Amygdala (tissue), 56 donors: ENCODE measurements at places on chromosomes 4 and X.

- no peak for DNase-seq
Observed at GRCh38 chr4:67393007-67393406, 152.3 kb downstream of the CENPC start.

DNA sequence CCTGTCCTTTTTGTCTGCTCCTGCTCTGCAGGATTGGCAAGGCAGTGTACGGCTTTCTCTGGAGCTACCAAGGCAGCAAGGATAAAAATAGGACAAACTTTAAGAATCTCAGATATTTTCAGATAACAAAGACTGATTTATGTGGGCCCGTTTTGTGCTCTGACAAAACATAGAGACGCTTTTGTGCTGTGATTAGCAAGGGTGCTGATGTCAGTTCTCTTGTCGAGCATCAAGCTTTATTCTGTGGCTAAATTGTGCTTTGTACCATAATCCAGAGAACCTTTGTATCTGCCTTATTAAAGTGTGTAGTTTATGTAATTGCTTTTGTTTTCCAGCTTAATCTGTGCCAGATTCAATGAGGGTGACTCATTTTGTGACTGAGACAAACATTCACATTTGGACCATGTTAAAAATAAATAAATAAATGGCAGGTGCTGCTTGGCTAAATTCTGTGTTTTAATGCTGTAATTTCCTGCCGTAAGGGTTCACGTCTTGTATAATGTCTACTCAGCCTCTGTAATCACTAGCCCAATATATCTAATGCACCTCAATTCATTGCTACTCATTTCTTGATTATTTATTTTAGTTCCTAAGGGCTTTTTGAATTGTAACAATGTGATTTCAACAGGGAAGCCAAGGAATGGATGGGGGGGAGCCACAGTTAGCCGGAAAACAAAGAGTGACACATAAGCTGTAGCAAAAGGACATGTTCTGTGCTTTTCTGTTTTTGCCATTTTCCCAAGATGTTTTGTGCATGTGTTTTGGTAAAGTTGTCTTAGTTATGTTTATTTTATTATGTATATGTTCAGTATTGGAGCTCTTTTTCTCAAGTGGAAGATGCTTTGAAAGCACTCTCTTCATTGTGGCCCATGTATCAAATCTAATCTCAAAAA, 75.1 kb downstream of the GAB1 start:
- peak; percentile 13 for DNase-seq

GRCh38 chr4:74764119-74764518, 30.2 kb downstream of the BTC start:
- DNase-seq = no peak

DNA sequence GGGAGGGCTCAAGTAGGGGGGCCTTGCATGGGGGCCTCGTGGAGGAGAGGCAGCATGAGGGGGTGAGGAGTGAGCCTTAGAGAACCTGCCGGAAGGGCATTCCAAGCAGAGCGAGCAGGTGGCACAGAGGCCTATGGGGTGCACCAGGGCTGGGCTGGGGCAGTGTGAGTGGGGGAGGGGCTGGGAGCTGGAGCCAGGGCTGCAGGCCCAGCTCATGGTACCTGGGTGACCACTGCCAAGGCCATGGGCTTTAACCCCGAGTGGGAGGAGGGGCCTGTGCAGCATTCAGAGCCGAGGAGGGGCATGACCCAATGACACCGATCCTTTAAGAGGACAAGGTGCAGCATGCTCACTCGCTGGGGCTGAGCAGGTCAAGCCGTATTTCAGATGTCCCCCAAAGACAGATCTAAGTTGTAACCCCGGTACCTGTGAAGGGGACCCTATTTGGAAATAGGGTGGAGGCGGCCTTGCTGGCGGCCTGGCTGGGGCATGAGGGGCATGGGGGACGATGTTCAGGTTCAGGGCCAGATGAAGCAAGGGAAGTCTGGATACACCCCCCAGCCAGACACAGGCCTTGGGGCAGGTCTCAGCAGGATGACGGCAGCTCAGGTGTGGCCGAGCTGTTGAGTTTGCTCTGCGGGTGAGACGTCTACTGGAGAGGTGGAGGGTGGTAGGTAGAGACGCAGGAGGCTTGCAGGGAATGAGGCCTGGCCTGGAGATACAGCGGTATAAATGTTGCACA, 137.0 kb downstream of the CPZ start:
- no peak for DNase-seq

DNA sequence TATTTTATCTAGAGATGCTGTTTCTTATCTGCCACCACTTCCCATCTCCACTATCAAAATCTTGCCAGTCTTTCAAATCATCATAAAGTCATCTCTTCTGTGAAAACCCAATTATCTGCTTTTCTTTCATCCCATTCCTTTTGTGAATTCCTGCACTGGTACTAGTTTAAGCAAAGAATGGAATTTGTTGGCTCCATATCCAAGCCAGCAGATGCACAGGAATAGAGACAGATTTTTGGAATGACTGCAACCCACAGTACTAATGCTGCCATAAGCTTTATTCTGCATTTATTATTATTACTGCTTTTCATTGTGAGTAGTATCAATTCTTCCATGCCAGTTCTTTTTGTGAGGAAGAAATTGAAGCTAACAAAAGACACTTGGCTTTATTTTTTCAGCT, 616.7 kb downstream of the RAPGEF2 start:
- DNase-seq = no peak

GRCh38 chr4:154164931-154165839, 326.4 kb downstream of the DCHS2 start:
- no peak for DNase-seq

GRCh38 chrX:12370497-12370986, 232.3 kb downstream of the FRMPD4 start:
- no peak for DNase-seq

DNA sequence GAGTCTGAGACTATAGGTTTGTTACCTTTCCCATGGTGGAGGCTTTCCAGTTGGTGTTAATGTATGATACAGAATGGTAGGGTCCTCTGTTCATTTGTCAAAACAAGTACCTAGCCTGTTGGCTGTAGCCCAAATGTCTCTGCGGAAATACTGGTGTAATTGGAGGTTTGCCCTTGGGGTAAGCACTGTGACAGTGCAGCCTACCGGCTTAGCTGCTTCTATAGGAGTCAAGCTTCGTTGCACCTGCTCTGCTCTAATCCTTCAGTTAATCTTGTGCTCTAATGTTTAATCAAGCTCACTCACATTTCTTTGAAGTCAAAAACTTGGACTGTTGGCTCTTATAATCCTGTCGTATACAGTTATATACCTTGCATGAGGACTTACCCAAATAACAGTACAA, 203.4 kb downstream of the CCNG2 start:
- no peak for DNase-seq

- no peak for DNase-seq
Observed at GRCh38 chrX:530726-531610, 99.6 kb upstream of the SHOX start.

- DNase-seq = no peak
Observed at GRCh38 chr4:60911127-60911526, 289.0 kb upstream of the ADGRL3 start.

DNA sequence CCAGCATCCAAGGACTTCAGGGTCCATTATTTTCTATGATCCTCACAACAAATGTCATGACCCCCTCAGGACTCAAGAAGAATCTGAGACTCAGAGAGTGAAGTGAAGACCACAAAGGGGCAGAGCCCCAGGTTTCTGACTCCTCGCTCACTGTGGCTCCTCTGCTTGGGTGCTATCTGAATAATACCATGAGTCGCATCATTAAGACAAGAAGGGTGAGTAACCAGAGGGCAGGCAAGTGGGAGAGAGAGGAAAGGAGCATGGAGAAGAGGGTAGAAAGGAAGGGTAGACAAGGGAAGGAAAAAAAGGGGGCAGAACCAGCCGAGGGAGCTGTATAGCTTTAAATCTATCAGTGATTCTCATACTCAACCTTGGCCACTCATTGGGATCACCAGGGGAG, 15.5 kb upstream of the HSD17B10 start:
- no peak for DNase-seq

DNA sequence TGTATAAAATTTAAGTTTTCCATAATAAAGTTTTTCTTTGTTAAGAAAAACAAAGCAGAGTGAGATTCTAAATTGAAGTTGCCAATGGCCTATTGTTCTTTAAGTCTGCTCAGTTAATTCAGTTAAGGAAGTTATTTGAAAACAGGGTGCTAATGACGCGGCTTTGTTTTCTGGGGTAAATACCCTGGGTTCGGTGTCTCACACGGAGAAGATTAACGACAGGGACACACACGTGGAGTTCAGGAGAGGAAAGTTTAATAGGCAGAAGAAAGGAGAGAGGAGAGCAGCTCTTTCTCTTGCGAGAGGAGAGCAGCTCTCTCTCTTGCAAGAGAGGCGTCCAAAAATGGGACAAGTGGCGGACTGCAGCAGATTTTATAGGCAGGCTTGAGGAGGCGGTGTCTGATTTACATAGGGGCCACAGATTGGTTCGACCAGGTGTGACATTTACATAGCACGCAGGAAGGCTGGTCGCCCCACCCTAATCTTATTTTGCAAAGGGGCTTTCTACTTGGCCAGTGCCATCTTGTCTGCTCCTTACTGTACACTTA, 9.6 kb downstream of the CA5B start:
- DNase-seq = no peak

GRCh38 chr4:89196056-89196674, 84.8 kb downstream of the TIGD2 start:
- DNase-seq = no peak
